ENCODE measurements at places on chromosomes 13 and 19.

- peak; percentile 99 for DNase-seq
These were observed at the start of gene LSR for GRCh38 chr19:35248310-35249145. Gene LSR, plus strand, starts transcription at chr19:35249002. Its CDS starts 21 bp downstream, at chr19:35249023.

GRCh38 chr19:58058467-58058866, 615 bp upstream of the ZNF135 start:
- DNase-seq, result no peak

GRCh38 chr19:40906512-40906911, 24.5 kb upstream of the CYP2A7 start:
- DNase-seq, result no peak

GRCh38 chr13:67792151-67792676, 562.1 kb upstream of the PCDH9 start:
- no peak for DNase-seq

- no peak for DNase-seq
These were observed 146.5 kb upstream of the ARGLU1 start for GRCh38 chr13:106714271-106714982.

- no peak for DNase-seq
These were observed 4.0 kb upstream of the PCDH8 start for GRCh38 chr13:52852444-52852843.

DNA sequence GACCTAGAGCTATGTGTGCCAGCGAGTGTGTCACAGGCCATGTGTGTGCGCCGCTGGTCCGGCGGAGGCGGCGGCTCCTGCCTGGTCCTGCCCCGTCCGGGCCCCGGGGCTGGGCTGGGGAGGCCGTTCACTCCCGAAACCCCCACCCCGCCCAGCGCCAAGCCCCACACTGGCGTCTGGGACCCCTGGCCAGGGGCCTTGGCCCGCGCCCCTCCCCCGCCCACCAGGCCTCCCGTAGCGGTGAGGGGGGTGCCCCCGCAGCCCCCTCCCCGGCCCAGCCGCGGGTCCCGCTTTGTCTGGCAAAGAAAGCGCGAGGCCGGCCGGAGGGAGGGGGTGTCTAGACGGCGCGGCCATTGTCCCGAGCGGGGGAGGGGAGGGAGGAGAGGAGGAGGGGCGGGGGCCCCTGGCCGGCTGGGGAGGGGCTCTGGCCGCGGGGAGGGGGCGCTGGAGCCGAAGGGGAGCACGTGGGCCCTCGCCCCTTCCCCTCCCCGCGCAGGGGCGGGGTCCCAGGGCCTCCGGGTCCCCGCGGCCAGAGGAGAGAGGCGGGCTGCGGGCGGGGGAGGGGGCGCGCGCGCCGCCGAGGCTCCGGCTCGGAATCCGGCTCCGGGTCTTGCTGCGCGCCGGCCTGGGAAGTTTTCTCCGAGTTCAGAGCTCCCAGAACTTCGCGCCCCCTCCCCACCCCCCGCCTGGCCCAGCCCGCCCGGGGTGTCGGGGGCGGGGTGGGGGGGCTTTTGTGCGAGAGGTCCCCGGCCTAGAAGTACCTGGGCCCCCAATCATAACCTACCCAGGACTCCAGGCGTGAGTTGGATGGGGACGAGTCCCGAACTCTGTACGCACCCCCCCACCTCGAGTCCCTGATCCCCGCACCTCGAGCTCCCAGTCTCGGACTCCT, 888 bp downstream of the NOTCH3 start:
- peak; percentile 48 for DNase-seq

DNA sequence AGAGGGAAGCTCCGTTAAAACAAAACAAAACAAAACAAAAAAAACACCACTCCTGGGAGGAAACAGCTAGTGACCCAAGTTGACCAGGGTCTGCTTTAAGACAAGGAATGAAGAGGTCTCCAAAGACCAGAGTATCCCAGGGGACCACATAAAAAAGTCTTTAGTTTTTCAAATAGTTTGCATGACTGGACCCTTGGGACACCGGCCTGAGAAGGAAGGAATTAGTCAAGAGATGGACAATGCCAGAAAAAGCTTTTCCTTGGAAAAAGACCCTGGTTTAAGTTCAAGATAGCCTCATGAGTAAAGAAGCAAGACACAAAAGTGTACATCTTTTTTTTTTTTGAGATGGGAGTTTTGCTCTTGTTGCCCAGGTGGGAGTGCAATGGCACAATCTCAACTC, 12.5 kb upstream of the PNMA8B start:
- no peak for DNase-seq

DNA sequence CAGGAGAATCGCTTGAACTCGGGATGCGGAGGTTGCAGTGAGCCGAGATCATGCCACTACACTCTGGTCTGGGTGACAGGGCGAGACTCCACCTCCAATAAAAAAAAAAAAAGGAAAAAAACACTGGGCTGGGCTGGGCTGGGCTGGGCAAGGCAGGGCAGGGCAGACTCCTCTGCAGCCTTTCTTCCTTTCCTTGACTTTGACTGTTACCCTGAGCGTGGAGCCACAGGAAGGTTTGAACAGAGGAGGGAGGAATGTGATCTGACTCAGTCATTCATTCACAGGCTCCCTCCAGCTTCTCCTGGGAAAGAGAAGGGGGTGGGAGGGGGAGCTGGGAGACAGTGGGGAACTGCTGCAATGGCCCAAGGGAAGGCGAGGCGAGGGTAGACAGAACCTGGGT, 2.7 kb upstream of the ACTN4 start:
- no peak for DNase-seq

- peak; percentile 97 for DNase-seq
These were observed 4.5 kb upstream of the ARHGAP35 start for GRCh38 chr19:46856062-46857022.

DNA sequence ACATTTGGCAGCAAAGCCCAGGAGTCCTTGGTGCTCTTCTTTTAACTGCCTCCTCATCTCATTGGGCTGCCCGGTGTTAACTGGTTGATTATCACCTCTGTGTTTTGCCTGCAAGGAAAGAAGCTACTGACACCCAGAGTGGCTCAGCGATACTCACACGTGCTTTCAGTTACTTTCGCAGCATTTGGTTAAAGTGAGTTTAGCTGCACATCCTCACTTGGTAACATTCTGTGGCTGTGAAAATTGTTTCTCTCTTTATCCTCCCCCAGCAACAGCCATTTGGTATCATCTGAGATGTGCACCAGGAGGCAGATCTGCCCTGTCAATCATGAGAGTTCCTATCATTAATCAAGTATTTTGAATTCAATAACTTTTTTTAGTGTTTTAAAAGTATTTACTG, 44.6 kb upstream of the GPR183 start:
- no peak for DNase-seq

- no peak for DNase-seq
These were observed 150.0 kb downstream of the RAP2A start for GRCh38 chr13:97583907-97584497.

- DNase-seq, result peak; percentile 20
These were observed 518 bp downstream of the KLF2 start for GRCh38 chr19:16325161-16325527.

DNA sequence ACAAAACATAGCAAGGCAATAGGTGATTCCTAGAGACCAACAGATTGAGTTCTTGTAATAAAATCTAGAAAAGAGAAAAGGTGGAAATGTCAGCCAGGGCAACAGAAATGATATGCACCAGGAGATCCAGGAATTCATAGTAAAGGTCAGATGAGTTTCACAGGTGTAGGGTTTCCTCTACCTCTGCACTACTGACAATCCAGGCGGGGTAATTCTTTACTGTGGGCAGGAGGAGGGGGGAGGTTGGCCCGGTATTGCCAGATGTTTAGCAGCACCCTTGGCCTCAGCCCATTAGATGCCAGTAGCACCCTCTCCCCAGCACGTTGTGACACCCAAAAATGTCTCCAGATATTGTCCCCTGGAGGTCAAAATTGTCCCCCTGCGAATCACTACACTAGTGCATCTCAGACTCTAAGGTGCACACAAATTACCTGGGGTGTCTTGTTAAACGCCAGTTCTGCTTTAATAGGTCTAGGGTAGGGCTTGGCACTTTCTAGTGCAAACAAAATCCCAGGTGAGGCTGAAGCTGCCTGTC, 3.5 kb upstream of the UBAC2 start:
- DNase-seq, result peak; percentile 75

DNA sequence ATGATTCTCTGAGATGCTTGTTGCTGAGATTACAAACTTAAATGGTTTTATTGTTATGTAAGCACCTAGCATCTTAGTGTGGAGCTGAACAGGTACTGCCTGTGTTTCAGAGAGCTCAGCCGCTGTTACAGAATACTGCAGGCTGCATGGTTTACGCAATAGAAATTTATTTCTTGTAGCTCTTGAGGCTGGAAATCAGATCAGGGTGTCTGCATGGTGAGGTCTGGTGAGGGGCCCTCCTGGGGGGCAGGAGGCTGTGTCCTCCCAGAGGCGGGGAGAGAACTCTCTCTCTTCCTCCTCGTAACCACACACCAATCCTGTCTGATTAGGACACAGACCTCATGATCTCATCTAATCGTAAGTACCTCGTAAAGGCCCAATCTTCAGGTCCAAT, 13.1 kb downstream of the ATP11A start:
- no peak for DNase-seq

GRCh38 chr13:23690668-23691067, 120.5 kb downstream of the TNFRSF19 start:
- no peak for DNase-seq

- no peak for DNase-seq
These were observed 105.2 kb upstream of the SPACA7 start for GRCh38 chr13:112270951-112271350.

DNA sequence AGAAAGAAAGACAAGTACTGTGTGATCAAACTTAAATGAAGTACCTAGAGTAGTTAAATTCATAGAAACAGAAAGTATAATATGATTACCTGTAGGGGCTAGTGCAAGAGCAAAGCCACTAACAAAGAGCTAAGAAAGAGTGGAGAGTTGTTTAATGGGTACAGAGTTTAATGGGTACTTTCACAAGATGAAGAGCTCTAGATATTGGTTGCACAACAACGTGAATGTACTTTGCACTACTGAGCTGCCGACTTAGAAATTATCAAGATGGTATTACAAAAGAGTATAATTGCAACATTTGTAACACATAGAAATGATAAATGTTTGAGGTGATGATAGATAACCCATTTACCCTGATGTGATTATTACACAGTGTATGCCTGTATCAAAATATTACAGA, 140.3 kb upstream of the GPC6 start:
- no peak for DNase-seq

DNA sequence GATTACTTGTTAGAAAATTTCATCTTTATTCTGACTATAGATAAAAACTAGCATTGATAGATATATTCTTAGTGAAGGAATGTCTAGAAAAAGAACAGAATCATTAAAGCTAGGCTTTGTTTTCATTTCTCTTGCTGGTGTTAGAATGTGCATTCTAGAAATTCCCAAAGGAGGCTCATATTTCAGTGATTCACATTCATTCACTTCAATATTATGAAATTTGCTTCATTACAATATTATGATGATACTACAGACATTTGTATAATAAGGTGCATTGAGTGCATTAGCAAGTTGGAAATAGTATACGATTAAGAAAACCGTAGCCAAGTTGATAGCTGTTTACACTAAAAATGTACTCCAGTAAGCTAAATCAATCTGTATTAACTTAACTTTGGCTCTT, 70.7 kb upstream of the MYCBP2 start:
- DNase-seq, result no peak

GRCh38 chr13:106151056-106151699, 384.3 kb downstream of the EFNB2 start:
- DNase-seq, result no peak

- no peak for DNase-seq
These were observed 2.6 kb downstream of the ZSWIM4 start for GRCh38 chr19:13797870-13798269.

GRCh38 chr13:112657850-112658445, 31.9 kb upstream of the ATP11A start:
- no peak for DNase-seq

GRCh38 chr19:7622933-7623685, 6.2 kb downstream of the XAB2 start:
- no peak for DNase-seq

GRCh38 chr13:20424949-20425348, 100.7 kb downstream of the CRYL1 start:
- no peak for DNase-seq

- DNase-seq, result no peak
These were observed 7.2 kb downstream of the RNU6-9 start for GRCh38 chr19:900302-901111.

DNA sequence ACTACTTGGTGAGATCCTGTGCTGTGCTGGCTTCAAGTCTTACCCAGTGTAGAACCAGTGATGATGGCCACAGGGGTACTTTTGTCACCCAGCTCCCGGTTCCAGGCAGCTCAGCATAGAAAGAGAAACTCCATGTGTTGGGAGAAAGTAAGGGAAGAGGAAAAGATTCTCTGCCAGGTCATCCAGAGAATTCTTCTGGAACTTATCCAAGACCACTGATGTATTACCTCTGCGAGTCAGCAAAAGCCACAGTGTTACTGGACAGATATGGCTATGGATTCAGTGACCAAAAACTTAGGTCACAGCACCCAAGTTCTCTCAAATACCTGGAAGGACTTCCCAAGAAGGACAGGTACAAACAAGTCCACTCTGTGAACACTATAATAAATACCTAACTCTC, 399.5 kb upstream of the MIR17HG start:
- no peak for DNase-seq

GRCh38 chr19:41144403-41144802, 30.2 kb downstream of the CYP2F1 start:
- peak; percentile 83 for DNase-seq

DNA sequence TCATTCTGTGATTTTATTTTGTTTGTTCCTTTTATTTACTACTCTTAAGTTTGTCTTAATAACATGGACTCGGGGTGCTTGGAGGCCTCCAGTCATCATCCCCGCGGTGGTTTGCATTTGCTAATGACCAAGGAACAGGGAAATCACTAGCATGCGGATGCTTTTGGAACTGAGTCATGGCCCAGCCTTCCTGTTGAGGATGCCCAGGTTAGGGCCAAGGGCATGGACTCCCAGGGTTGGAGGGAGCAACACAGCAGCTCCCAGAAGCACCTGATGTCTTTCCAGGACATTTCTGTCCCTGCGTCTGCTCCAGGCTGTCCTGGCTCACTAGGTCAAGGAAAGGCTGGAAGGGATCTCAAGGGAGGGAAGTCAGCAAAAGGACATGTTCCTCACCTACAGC, 423.7 kb upstream of the TSHZ3 start:
- DNase-seq, result no peak

GRCh38 chr19:56105090-56105701, 15.9 kb downstream of the ZNF787 start:
- DNase-seq, result peak; percentile 77

DNA sequence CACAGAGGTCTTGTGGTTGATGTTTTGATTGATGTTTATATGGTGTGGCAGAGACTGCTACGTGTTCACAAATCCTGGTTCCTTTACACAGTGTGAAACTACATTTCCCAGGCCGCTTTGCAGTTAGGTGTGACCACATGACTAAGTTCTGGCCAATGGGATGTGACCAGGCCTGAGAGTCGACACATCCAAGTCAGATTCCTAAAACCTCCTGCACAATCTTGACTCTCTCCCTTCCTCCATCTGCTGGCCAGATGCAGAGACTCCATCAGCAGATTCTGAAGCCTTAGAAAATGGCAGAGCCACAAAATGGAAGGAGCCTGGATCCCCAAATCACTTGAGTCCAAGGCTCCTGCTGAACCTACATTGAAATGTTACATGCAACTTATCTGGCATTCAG, 12.6 kb downstream of the CD37 start:
- DNase-seq, result peak; percentile 41

GRCh38 chr19:54173951-54174834, 1.2 kb upstream of the TMC4 start:
- DNase-seq, result no peak
